RWPE1 (cell line): ENCODE measurements at places on chromosomes 6 and 20.

DNA sequence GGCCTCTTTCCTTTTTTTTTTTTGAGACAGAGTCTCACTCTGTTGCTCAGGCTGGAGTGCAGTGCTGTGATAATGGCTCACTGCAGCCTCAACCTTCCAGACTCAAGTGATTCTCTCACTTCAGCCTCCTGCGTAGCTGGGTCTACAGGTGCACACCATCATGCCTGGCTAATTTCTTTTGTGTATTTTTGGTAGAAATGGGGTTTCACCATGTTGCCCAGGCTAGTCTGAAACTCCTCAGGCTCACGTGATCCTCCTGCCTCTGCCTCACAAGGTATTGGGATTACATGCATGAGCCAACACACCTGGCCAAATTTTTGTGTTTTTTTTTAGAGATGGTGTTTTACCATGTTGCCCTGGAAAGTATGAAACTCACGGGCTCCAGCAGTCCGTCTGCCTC, 29.3 kb downstream of the SRC start:
- DNase-seq, result no peak

GRCh38 chr6:137181891-137182653, 8.6 kb upstream of the IL22RA2 start:
- DNase-seq, result no peak

DNA sequence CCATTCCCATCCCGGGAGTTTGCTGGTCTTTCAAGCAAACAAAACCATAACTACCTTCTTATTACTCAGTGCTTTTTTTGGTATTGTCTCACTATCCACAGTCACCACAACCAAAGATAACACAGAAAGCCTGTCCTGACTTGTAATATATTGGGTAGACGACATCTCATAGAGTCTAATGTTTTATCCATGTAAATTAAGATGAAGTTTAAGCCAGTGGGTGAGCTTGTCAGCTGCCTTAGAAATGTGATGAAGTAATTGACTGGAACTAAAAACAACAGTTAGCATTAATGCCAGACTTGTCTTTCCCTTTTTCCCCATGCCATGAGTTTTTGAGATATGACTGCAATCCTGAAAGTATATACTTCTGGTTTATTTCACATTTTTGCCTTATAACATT, 282.7 kb upstream of the PRDM1 start:
- peak; percentile 42 for DNase-seq

DNA sequence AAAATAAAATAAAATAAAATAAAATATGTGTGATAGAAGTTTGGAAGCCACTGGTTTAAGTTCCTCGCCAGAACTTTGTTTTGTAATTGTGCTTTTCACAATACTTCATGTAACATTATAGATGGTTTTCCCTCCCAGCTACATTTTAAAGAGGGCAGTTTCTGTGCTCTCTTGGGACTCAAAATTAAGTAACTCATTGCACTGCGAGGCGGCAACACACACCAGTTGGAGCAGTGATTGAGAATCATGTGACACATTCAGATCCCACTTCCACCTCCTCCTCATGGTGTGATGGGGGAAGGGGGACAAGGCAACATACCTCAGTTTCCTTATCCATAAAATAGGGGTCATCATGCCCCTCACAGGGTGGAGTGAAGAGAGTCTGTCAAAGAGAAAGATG, 7.5 kb downstream of the C2 start:
- no peak for DNase-seq

- no peak for DNase-seq
Measured at GRCh38 chr20:5835871-5836270, 85.7 kb downstream of the SHLD1 start.

DNA sequence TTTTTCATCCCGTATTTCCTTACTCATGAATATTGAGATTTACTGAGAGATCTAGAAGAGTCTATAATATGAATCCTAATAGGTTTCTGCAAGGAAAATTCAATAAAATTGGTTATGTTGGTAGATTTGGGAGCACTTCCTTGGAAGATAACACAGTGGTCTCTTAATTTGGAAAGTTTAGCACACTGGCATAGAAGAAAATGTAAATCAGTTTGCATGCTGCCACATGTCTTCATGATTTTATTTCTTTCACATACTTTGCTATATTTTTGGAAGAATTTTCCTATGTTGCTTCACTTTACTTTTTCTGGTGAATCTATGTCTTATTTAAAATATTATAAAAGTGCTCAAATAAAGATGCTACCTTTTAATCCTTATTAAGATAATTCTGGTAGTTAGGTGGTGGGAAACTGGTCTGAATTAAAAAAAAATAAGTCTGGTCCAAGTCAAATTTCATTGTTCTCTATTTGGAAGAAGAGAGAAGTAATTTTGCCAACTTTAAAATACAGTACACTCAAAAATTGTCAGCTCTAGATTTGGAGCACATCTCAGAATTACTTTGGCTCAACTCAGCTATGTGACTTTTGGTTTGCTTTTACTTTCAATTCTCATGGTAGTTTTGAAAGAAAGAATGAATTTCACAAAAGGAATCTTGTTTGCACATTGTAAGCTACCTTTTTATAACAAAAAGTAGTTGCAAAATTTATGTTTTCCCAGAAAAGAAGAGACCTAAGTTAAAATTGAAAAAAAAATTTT, 197.3 kb downstream of the CENPW start:
- no peak for DNase-seq

DNA sequence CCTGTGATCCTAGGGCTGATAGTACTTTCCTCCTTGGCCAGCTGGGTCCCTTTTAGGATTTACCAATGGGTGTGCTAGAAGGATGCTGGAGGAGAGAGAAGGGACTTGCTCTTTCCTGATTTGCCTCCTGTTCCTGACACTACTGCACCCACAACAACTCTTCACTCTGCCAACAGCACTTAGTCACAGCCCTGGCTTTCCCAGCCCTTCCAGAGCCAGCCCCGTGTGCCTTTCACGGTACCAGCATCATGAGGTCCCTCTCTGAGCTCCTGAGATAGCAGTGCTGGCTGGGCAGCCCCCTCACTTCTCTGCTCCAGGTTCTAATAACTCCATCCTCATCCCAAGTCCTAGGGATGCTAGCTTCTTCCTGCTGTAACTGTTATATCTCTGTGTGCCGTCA, 80.9 kb downstream of the DNAH8 start:
- no peak for DNase-seq

DNA sequence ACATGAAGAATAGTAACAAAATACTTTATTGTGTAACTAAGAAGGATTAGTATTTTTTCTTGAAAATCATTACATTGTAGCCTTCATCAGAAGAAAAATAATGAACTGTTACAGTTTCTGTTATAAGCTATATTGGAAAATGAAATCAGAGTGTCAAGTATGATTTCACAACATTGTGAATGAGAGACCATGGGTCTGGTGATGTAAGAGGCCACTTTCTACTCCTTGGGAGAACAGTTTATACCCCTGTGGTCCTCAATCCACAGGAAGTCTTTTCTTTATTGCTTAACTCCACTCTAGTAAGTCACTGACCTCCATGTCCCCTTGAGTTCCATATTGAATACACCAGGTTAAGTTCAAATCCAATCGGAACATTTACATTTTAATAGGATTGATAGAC, 218.7 kb upstream of the FERMT1 start:
- DNase-seq, result no peak

DNA sequence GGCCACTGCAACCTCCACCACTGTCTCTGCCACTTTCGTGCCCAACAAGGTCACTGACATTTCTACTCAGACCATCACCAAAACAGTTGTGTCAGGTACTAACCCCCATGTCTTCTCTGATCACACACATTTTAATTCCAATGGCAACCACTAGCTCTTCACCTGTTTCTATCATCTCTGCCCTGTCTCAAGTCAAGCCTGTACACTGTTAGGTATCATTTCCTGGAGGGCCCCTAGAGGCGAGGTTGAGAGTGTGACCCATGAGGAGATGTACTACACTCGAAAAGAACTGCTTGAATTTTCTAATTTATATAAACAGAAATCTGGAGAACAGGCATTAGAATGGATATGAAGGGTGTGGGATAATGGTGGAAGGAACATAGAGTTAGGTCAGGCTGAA, 17.4 kb upstream of the MUC21 start:
- no peak for DNase-seq

- DNase-seq, result no peak
Measured at GRCh38 chr6:136701045-136701444, 91.2 kb downstream of the MAP3K5 start.

DNA sequence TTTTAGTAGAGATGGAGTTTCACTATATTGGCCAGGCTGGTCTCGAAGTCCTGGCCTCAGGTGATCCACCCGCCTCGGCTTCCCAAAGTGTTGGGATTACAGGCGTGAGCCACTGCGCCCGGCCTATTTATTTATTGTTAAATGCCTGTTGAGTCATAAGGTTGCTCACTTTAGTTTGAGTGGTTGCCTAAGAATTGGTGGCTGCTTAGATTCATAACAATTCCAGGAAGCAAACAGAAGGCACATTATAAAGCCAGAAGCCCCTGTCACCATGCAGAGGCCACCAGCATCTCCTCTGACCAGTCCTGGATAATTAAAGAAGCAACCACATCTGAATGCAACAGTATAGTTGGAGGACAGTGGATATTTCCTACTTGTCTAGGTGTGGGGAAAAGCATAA, 24.0 kb upstream of the ARMH2 start:
- no peak for DNase-seq

GRCh38 chr20:24450624-24451376, 18.6 kb upstream of the SYNDIG1 start:
- DNase-seq, result no peak

DNA sequence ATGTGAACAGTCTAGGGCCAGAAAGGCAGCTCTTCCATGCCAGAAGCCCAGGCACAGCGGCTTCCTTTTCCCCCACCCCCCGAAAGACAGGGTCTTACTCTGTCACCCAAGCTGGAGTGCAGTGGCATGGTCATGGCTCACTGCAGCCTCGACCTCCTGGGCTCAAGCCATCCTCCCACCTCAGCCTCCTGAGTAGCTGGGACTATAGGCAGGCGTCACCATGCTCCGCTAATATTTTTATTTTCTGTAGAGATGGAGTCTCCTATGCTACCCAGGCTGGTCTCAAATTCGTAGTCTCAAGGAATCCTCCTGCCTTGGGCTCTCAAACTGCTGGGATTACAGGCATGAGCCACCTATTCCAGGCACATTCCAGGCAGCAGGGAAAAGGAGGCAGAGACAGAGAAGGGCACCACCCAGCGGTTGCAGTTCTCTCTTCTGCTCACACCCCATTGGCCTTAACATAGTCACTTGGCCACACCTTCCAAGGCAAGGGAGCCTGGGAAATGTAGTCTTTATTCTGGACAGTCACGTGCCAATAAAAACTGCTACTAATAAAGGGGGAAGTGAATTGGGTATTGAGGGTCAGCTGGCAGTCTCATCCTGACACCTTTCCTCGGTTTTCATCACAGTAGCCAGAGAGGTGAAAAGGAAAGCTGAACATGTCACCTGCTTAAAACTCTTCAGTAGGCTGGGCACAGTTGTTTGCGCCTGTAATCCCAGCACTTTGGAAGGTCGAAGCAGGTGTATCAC, 205.9 kb downstream of the ZMYND8 start:
- DNase-seq, result peak; percentile 84

GRCh38 chr20:37407019-37407566, 61.2 kb downstream of the SRC start:
- DNase-seq, result no peak

DNA sequence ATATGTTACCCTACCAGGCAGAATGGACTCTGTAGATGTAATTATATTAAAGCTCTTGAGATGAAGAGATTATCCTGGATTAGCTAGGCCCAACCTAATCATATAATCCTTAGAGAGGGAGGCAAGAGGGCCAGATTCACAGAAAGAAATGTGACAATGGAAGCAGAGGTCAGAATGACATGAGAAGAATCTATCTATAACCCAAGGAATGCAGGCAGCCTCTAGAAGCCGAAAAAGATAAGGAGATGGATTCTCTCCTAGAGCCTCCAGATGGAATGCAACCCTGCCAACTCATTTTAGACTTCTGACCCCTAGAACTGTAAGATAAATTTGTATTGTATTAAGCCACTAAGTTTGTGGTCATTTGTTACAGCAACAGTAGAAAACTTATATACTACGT, 12.3 kb downstream of the PXT1 start:
- no peak for DNase-seq

DNA sequence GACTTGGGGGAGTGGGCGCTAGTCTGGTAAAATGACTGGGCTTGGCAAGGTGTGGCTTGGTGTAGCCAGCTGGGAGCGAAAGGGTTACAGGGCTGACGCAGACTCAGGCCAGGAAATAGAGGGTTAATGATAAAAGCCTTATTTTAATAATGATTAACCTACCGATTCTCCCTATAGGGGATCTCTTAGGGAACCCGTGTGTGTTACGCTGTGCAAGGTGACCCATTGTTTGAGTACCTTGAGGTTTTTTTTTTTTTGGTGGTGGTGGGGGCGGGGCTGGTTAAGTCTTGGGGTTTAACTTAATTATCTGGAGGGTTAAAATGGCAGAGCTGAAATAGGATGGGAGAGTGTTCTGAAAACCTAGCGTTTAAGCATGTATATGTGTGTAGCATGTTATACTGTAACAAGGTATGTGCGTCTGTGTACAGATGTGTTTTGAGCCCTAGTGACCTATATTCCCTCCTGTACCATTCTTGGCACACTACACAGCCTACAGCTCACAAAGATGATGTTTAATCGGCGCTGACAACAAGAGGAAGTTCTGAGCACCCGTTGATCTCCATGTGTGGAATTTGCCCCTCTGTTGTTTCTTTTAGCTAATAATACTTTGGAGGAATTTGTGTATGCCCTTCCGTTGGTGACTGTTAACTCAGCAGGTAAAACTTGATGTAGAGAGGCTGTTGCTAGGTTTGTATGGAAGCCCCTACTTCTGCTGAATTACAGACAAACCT, 1.3 kb downstream of the CARMIL1 start:
- peak; percentile 34 for DNase-seq

DNA sequence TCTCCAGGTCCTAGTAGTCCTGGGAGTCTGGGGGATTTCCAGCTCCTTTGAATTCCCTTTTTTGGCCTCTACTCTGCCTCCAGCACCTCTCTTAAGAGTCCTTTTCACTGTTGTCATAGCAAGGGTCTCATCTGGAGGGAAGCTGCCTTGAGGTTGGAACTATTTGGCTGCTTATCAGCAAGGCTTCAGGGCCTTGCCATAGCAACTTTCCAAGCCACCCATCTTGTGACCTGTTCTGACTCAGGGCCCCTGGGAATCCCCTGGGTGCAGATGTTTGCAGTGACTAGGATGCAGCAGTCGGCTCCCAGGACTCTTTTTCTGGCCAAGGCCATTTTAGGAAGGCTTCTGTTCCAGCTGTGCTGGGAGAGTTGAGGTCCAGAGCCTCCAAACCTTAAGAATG, 12.4 kb downstream of the PKIG start:
- no peak for DNase-seq

GRCh38 chr6:165599596-165600487, 63.2 kb downstream of the PDE10A start:
- DNase-seq, result no peak

DNA sequence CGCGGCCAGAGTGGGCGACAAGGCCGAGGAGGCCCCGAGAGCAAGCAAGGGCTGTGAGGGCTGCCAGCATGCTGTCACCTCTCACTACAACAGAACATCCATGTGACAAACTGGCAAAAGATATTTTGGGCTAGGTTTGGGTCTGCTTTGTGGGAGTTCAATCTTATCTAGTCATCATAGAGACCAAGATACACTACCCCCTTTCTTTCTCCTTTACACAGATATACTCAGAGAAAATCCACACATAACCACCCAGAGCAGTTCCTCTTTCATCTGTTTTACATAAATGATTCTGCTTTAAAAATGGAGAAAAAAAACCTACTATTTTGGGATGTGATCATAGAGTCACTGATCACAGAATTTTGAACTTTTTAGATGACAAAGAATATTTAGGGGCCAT, 16.8 kb downstream of the SOX4 start:
- no peak for DNase-seq
